ENCODE measurements at places on chromosomes 4 and X. TPM values are rescaled to one million over a fixed set of nuclear protein-coding genes. Genes with fewer than 3 reads are reported as not detected.

- no peak overlapping the region for H3K4me3 ChIP-seq
- no peaks in the 10 kb centered on the region for H3K4me1 ChIP-seq
- H3K36me3 ChIP-seq, result no peaks in the 10 kb centered on the region
- no peak overlapping the region for H3K27ac ChIP-seq
- H3K27me3 ChIP-seq, result no peaks in the 10 kb centered on the region
Measured at GRCh38 chr4:164440199-164440598, 313.7 kb upstream of the SMIM31 start.

Gene ZCCHC12
- polyA plus RNA-seq, result not detected

GRCh38 chr4:119136546-119136945, 914 bp downstream of the MYOZ2 start:
- no peaks in the 10 kb centered on the region for H3K27me3 ChIP-seq
- no peak for DNase-seq
- peaks cover 36% of the 10 kb centered on the region for H3K4me1 ChIP-seq
- no peak overlapping the region for H3K27ac ChIP-seq
- H3K36me3 ChIP-seq, result no peaks in the 10 kb centered on the region
- H3K4me3 ChIP-seq, result no peak overlapping the region

DNA sequence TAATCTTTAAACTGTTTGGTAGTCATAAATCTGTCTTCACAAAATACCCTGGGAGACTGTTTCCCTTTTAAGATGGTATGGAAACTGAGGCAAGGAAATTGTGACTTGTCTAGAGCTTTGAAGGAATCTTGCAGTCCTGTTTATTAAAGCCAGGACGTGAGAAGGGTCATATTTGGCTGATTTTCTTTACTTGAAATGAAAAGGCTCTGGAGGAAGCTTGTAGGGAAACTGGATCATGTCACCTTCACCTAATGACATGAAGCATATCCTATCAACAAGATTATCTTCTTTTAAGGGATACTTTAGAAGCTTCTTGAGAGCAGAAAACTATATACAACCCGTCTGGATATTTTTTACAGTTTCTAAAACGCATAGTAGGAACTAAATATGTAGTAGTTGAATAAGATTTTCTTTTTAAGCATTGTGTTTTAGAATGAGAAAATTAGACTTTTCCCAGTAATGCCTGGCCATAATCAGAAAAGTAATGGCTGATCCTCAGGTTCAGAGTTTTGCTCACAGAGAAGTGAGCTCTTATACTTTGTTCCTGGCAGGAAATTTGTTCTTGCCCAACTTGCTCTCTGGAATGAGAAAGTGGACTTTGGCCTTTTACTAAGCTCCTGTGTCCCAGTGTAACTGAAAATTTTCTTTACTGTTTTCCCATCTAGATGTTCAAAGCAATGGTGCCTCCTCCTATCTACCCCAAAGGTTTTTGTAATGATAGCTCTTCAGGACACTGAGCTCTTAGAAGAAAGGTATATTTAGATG, 136.8 kb upstream of the AFF2 start:
- H3K27me3 ChIP-seq, result no peaks in the 10 kb centered on the region
- H3K36me3 ChIP-seq, result no peaks in the 10 kb centered on the region
- H3K4me1 ChIP-seq, result no peaks in the 10 kb centered on the region
- no peak overlapping the region for H3K4me3 ChIP-seq

DNA sequence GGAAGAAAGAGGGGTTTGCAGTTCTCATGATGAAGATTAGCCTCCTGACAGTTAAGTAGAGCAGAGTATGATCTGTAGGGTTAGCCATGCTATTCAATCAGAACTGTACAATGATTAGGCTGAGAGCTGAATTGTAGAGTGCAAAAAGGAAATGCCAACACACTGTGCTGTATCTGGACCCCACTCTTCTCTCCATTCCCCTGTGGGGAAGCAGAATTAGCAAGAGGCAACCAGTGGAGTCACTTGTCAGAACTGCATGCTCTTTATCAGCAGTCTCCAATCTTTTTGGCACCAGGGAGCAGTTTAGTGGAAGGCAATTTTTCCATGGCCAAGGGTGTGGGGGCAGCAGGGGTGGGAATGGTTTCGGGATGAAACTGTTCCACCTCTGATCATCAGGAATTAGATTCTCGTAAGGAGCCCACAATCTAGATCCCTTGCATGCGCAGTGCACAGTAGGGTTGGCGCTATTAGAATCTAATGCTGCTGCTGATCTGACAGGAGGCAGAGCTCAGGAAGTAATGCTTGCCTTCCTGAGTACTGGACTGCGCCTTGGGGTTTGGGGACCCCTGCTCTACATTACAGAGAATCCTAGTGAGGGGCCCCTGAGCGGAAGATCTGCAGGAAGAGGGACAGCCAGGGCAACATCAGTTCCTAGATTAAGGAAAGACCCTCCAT, 19.4 kb downstream of the TBC1D9 start:
- no peak for DNase-seq
- H3K4me3 ChIP-seq, result no peak overlapping the region
- no peaks in the 10 kb centered on the region for H3K27me3 ChIP-seq
- no peak overlapping the region for H3K27ac ChIP-seq
- H3K36me3 ChIP-seq, result no peaks in the 10 kb centered on the region

Gene OPHN1
- polyA plus RNA-seq, result 0.03 TPM

- H3K36me3 ChIP-seq, result no peaks in the 10 kb centered on the region
- no peaks in the 10 kb centered on the region for H3K4me1 ChIP-seq
- no peak overlapping the region for H3K4me3 ChIP-seq
- DNase-seq, result no peak
Measured at GRCh38 chr4:110963662-110964280, 340.9 kb upstream of the PITX2 start.

- no peak for DNase-seq
- peak overlapping the region; percentile 21 for H3K27ac ChIP-seq
- no peak overlapping the region for H3K4me3 ChIP-seq
- peaks cover 89% of the 10 kb centered on the region for H3K4me1 ChIP-seq
- H3K36me3 ChIP-seq, result no peaks in the 10 kb centered on the region
Measured at GRCh38 chrX:66015152-66015831, 24.6 kb downstream of the VSIG4 start.

- H3K27ac ChIP-seq, result peak overlapping the region; percentile 84
- H3K4me1 ChIP-seq, result peaks cover 21% of the 10 kb centered on the region
- DNase-seq, result peak; percentile 51
- no peaks in the 10 kb centered on the region for H3K27me3 ChIP-seq
- H3K36me3 ChIP-seq, result no peaks in the 10 kb centered on the region
Measured at GRCh38 chrX:40581336-40581920, 658 bp downstream of the ATP6AP2 start.

DNA sequence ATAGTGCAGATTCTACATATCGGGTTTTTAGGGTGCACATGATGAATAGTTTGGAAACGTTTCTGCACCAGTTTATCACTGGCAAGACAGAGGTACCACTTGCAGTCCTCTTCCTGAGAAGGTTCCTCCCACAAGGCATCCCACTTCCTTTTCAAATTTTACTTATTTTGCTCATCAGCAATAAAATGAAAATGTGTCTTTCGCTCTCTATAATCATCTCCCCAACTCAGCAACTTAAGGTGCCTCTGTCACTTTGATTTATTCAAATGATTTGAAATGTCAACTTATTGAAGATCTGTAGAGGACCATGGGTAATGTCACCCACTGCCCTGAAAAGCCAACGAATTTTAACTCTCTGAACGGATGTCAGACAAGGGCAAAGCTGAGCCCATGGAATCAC, 53.2 kb downstream of the VGLL1 start:
- H3K27me3 ChIP-seq, result no peaks in the 10 kb centered on the region
- no peaks in the 10 kb centered on the region for H3K36me3 ChIP-seq
- peak overlapping the region; percentile 17 for H3K4me3 ChIP-seq

DNA sequence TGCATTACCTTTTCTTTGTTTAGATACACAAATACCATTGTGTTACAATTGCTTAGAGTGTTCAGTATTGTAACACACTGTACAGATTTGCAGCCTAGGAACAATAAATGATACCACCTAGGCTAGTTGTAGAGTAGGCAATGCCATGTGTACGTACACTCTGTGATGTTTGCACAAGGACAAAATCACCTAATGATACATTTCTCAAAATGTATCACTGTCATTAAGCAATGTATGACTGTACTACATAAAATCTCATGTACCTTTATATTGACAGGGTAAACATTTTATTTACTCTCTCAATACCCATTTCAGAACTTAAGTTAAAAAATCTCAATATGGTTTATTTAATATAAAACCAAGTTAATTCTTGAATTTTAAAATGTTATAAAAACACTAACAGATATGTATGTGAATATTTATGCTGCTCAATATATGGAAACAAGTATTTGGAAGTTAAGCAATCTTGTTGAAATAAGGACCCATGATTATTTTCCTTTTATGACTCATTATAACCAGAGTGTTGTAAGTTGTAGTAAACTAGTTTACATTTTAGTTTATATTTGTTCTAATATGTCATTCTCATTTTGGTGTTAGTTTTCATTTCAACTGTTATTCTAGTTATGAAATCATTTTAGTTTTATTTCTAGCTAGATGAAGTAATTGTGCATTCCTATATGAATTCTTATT, 409.2 kb downstream of the TLL1 start:
- no peaks in the 10 kb centered on the region for H3K36me3 ChIP-seq
- H3K27me3 ChIP-seq, result no peaks in the 10 kb centered on the region
- DNase-seq, result no peak
- no peak overlapping the region for H3K4me3 ChIP-seq
- H3K27ac ChIP-seq, result no peak overlapping the region

DNA sequence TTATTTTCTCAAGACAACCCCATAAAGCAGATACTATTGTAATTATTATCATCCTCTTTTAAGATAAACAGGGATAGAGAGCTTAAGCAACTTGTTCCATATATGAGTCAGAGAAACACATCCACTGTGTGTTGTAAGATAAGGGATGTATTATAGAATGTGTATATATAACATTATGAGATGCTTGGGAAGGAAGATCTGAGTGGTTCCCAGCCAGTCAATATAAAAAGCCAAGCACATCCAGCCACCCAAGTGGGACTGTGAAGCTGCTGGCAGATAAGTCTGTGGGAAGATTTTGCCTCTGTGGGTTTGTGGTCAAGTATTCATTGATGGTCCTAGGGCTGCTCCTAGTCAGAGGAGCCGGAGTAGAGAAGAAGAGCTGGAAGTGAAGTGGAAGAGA, 16.5 kb upstream of the BMPR1B start:
- H3K27me3 ChIP-seq, result no peaks in the 10 kb centered on the region
- no peaks in the 10 kb centered on the region for H3K4me1 ChIP-seq
- no peak for DNase-seq
- H3K27ac ChIP-seq, result no peak overlapping the region
- H3K4me3 ChIP-seq, result no peak overlapping the region
- H3K36me3 ChIP-seq, result no peaks in the 10 kb centered on the region

Gene CXCL8
- polyA plus RNA-seq, result not detected

Gene SSX4B
- not detected for polyA plus RNA-seq

DNA sequence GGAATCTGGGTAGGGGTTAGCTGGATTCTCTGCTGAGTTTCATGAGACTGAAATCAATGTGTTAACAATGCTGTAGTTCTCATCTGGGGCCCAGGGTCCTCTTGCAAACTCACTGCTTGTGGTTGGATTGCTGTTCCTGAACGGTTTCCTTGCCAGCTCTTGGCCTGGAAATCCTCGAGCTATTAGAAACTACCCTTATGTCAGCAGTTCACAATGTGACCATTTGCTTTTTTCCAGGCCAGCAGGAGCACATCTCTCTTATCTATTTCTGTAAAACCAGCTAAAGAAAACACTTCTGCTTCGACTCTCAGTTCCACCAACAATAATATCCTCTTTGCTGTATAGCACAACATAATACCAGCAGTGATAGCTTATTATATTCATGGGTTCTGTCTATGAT, 140.1 kb upstream of the TRAM1L1 start:
- H3K4me1 ChIP-seq, result no peaks in the 10 kb centered on the region
- H3K27me3 ChIP-seq, result no peaks in the 10 kb centered on the region
- DNase-seq, result no peak
- H3K4me3 ChIP-seq, result no peak overlapping the region
- no peak overlapping the region for H3K27ac ChIP-seq
- H3K36me3 ChIP-seq, result no peaks in the 10 kb centered on the region

DNA sequence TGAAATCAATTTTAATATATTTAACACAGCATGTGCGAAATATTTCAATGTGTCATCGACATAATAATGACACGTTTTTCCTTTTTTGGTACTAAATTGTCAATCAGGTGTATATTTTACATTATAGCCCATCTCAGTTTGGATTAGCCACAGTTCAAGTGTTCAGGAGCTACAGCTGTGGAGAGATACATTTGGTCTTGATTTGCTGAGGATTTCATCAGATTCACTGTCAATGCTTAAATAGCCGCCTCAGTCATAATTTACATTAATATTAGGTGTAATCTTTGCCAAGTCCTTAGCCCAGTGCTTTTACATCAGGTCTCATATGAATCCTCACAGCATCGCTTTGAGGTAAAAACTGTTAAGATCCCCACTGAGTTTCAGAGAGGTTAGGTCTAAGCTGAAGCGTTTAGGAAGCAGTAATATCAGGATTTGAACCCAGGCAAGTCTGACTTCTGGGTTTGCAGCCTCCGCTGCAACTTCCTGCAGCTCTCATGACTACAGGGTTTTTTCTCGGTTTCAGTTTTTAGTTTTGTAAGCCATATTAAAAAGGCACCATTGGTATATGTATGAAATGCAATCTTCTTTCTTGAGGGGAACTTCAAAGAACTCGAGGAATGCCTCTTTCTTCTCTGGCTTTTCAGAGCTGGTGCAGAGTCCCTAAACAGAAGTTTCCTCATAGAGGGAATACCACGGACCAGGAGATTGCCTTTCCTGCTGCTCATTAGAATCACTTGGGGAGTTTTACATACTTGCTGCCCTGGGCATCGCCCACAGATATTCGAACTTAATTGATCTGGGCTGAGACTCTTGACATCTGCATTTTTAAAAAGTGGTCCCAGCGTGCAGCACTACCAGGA, 6.4 kb downstream of the MTM1 start:
- peak overlapping the region; percentile 57 for H3K4me3 ChIP-seq
- peaks cover 90% of the 10 kb centered on the region for H3K4me1 ChIP-seq
- H3K36me3 ChIP-seq, result no peaks in the 10 kb centered on the region
- H3K27ac ChIP-seq, result peak overlapping the region; percentile 78

Gene GRPEL1
- 57.7 TPM for polyA plus RNA-seq

GRCh38 chr4:17324386-17324830, 187.5 kb downstream of the QDPR start:
- H3K4me3 ChIP-seq, result no peak overlapping the region
- H3K27ac ChIP-seq, result no peak overlapping the region
- H3K36me3 ChIP-seq, result no peaks in the 10 kb centered on the region
- H3K27me3 ChIP-seq, result no peaks in the 10 kb centered on the region
- peaks cover 9% of the 10 kb centered on the region for H3K4me1 ChIP-seq

- no peak overlapping the region for H3K27ac ChIP-seq
- no peaks in the 10 kb centered on the region for H3K4me1 ChIP-seq
- no peak overlapping the region for H3K4me3 ChIP-seq
- H3K36me3 ChIP-seq, result no peaks in the 10 kb centered on the region
- no peaks in the 10 kb centered on the region for H3K27me3 ChIP-seq
Measured at GRCh38 chr4:140858897-140859296, 102.7 kb upstream of the TBC1D9 start.

GRCh38 chr4:139769364-139769763, 103.7 kb downstream of the MGST2 start:
- no peaks in the 10 kb centered on the region for H3K36me3 ChIP-seq
- H3K27me3 ChIP-seq, result no peaks in the 10 kb centered on the region
- no peak overlapping the region for H3K4me3 ChIP-seq
- H3K4me1 ChIP-seq, result no peaks in the 10 kb centered on the region
- no peak for DNase-seq

- H3K4me1 ChIP-seq, result no peaks in the 10 kb centered on the region
- no peak overlapping the region for H3K27ac ChIP-seq
- no peak for DNase-seq
- no peak overlapping the region for H3K4me3 ChIP-seq
- H3K36me3 ChIP-seq, result no peaks in the 10 kb centered on the region
- no peaks in the 10 kb centered on the region for H3K27me3 ChIP-seq
Measured at GRCh38 chrX:148084611-148085010, 103.5 kb downstream of the FMR1NB start.
